GM12878 (cell line): ENCODE measurements at places on chromosomes 4 and X.

DNA sequence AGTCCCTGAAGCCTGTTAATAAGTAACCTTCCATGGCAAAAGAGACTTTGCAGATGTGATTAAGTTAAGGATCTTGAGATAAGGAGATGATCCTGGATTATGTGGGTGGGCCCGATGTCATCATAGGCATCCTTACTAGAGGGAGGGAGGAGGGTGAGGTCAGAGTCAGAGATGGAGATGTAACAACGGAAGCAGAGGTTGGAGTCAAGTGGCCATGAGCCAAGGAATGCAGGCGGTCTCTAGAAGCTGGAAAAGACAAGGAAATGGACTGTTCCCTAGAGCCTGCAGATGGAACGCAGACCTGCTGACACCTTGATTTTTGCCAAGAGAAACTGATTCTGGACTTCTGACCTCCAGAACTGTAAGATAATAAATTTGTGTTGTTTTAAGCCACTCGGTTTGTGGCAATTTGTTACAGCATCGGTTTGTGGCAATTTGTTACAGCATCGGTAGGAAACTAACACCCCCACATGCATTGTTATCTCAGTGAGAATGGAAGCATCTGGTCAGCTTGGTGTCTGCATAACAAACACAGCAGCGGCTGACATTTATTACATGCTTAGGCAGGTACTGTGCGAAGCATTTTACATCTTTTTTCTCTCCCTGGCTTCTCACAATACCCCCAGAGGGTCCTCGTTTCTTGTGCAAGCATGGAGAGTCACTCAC, 55.6 kb downstream of the CLDN34 start:
- DNase-seq, result no peak

- DNase-seq, result no peak
Observed at GRCh38 chr4:7371210-7371941, 63.4 kb downstream of the PSAPL1 start.

DNA sequence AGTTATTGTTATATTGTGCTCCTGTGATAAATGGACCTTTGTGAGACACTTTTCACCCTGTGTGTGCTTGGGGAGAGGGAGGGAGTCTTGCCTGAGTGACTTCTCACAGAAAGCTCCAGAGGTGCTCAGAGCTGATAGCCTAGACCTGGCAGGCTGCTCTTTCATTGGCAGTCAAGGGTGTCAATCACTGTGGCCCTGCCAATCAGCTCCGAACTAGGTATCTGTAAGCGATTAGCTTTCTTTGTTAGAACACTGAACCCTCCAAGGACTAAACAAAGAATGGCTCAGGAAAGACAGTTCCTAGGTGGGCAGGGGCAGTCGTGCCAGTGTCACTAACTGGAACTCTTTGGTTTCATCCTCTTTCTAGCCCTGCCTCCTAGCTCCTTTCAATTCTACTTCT, 2.7 kb upstream of the NALF2 start:
- no peak for DNase-seq

GRCh38 chr4:72209600-72209999, 177.8 kb downstream of the NPFFR2 start:
- no peak for DNase-seq

DNA sequence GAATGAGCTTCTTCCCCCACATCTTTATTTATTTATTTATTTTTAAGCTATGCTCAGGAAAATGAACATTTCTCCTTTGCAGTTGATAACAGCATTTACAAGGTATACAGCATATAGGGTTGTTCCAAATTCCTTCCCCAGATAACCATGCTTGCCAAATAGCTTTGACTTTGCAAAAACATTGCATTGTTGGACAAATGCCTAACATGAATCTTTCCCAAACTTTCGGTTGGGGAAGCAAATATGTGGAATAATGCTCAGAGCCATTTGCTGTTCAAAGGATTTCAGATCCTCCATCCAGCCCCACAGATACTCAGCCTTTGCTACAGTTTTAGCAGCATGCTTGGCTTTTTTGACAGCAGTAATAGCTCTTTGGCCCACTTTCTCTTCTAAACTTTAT, 127.2 kb upstream of the AGA start:
- DNase-seq, result no peak

- no peak for DNase-seq
Observed at GRCh38 chr4:4985036-4985435, 34.2 kb downstream of the CYTL1 start.

- no peak for DNase-seq
Observed at GRCh38 chrX:22365460-22365859, 92.7 kb downstream of the CBLL2 start.

GRCh38 chrX:139725720-139726119, 17.8 kb upstream of the MCF2 start:
- DNase-seq, result peak; percentile 64

- no peak for DNase-seq
Observed at GRCh38 chr4:167428156-167428555, 193.9 kb upstream of the SPOCK3 start.

GRCh38 chrX:6227453-6227835, 1.2 kb downstream of the NLGN4X start:
- DNase-seq, result no peak

DNA sequence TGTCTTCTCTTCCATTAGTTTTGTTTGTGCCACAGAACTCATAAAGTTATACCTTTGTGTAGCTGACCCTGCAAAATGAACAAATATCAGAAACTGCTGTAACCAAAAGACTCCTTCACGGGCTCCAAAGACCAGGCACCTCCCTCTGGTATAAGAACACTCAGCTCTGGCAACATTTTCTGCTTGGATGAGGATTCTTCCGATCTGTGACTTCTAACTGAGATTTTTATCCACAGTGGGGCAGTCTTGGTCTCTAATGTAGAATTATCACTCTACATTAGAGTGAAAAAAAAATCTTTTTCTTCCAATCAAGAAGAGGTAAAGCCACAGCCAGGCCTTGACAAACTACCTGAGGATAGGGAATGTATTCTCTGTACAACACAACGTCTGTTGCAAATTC, 38.5 kb upstream of the PRSS48 start:
- DNase-seq, result no peak

DNA sequence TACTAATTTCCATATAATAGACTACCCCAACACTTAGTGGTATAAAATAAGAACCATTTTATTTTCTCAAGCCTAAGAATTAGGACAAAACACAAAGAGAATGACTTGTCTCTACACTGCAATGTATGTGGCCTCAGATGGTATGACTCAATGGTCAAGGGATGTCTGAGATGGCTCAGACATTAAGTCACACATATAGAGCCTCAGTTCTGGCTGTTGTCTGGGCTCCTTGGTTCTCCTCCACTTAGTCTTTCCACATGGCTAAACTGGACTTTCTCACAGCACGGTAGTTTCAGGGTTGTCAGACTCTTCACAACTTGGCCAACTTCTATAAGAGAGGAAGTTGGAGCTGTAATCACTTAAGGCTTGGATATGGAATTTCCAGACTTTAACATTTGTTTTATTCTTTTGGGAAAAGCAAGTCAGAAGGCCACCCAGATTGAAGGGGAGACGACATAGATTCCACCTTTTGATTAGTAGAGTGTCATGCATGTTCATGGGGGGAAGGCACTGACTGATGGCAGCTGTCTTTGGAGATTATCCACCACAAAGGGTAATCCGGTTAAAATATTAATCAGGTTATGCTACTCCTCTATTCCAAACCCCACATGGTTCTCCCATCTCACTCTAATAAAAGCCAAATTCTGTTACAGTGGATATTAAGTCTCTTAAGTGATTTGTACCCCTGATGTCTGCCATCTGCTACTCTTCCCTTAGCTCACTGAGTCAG, 9.4 kb downstream of the IL15 start:
- DNase-seq, result no peak

DNA sequence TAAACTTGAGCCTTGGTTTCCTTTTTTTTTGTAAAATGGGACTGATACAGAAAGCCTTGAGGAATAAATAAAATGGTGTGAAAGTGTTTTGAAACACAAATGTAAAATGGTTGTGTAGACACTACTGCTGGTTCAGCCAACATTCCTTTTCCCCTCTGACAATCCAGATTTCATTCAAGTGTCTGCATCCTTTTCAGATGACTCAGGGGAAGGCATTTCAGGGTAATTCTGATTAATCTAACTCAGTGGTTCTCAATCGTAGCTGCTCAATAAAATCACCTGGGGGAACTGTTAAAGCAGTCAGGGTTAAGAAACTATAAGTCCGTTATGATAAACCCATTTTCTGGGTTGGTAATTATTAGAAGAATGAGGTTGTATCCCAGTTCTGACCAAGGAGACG, 4.6 kb downstream of the ARHGAP10 start:
- no peak for DNase-seq

DNA sequence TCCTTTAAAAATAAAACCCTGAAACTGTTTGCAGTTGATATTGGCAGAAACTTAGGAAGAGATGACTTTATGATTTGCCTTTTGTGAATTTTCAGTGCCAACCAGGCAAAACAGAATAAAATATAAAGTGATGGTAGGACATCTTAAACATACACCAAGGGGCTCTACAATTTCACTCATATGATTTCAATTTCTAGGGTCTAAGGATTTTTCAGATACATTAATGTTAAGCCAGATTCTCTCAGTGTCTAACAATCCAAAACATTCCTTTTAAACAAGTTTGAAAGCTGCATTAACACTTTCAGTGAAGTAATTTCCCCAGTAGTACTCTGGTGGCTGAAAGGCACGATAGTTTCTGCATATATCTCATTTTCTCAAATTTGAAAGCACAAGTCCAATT, 1262.0 kb upstream of the ADGRL3 start:
- no peak for DNase-seq

DNA sequence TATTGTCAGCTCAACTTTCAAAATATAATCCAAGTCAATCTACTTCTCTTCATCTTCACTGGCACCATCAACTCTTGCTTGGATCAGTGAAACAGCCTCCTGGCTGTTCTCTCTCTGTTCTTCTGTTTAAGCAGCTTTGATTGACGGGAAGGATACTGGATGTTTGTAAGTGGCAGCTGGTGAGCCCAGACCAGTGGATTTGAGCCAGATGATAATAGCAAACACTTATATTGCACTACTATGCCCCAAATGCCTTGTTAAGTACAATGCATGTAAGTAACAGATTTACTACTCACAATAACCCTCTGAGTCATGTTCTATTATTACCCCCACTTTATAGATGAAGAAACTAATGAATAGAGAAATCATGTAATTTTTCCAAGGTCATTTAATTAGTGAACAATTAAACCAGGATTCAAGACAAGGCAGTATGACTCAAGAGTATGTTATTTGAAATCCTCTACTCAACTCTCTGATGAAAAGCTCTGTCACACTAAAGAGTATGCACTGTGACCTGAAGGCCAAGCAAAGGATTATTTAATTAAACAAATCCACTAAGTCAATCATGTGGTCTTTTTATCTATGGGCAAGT, 44.8 kb downstream of the SPANXN3 start:
- DNase-seq, result no peak

GRCh38 chr4:525660-526059, 26.6 kb downstream of the PIGG start:
- DNase-seq, result no peak

GRCh38 chrX:1658071-1658491, 43.2 kb downstream of the ASMT start:
- no peak for DNase-seq

GRCh38 chr4:172157946-172158345, 344.7 kb downstream of the GALNTL6 start:
- no peak for DNase-seq

DNA sequence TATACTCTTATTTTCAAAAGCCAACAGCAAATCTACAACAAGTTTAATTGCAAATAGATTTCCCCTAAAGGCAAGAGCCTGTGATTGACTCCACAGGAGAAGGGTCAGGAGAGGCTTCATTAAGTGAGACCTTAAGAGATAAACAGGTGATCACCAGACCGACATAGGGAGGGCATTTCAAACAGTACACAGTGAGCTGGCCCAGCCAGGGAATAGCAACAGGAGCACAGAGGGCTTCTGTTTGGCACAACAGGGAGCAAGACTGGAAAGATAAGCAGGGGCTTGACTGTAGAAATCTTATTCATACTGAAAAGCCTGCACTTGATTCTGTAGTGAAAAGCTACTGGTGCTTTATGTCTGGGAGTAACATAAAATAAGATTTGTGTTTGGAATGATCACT, 3.9 kb downstream of the RUFY3 start:
- no peak for DNase-seq

GRCh38 chr4:156888762-156889161, 82.8 kb downstream of the PDGFC start:
- no peak for DNase-seq

DNA sequence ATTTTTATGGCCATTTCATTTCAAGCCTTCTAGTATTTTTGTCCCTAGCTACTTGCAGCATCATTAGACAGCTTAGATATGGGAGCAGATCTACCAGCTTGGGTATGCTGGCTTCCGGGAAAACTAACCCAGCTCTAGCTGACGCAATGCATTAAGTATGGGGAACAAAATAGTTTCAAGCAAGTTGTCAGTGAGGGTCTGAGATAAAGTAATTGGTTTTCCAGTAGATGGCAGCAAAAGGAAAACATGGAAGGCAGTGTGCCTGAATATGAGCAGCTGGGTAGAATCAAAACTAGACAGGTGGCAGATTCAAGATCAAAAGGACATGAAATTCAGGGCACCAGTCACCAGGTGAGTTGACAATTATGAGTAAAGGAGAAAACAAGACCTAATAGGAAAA, 340.9 kb upstream of the CTSO start:
- no peak for DNase-seq
